ENCODE measurements at places on chromosomes 16 and 17.

DNA sequence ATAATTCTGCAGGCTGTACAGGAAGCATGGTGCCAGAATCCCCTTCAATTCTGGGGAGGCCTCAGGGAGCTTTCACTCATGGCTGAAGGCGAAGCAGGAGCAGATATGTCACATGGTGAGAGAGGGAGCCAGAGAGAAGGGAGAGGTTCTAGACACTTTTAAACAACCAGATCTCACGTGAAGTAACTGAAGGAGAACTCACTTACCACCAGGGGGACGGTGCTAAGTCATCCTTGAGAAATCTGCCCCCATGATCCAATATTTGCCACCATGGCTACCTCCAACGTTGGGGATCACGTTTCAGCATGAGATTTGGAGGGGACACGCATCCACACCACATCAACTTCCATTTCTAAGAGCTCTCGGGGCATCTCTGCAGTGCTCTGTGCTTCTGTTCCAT is 37.4 kb upstream of the GNA13 start:
- no peak for DNase-seq

DNA sequence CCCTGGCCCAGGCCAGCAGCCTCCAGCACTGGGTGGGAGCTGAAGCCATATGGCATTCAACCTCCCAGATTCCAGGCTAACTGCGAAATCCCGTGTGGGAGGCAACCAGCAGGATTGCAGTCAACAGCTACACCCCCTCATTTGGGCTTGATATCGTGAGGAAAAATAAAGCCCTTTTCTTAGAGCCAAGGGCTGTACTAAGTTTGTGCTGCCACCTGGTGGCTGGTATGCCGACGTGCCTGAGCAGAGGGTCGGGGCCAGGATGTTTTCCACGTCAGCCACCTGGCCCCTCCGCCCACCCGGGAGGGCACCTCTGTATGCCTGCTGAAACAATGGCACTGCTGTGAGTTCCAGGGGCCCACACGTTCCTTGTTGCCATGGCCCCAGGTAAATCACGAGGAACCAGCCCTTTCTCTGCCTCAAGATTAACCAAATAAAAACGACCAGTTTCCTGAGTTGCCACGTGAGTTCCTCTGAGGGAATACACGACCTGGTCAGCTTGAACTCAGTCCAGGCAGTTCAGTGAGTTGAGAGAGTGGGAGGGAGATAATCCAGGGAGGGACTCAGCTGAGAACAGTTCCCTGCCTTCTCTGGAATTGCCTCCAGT is 9.0 kb downstream of the TMEM98 start:
- peak; percentile 36 for DNase-seq

DNA sequence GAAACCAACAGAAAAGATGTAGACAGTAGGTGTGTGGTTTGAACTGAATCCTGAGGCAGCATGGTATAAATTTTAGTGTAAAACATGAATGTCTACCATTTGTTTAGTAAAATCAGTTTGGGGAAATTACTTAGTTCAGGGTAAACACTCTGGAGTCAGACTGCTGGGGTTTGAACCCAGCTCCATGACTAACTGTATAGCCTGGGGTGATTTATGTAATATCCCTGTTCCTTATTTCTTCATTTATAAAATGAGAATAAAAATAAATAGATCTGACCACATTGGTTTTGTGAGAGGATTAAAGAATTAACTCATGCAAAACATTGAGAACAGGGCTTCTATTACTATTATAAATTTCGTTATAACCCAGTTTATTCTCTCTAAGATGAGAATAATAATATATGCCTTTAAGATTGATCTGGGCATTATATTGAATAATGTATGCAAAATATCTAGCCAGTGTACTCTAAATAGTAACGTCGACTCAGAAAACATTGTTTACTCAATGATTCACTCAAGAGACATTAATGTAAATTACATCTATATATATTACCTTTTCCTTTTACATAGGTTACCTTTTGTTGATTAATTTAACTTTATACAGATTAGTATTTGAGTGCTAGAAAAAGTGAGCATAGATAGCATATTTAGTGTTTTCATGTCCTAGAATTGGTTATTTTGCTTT is 120.6 kb upstream of the KCNJ16 start:
- DNase-seq, result no peak

- no peak for DNase-seq
These were observed 11.2 kb downstream of the CACNA1G start for GRCh38 chr17:50571681-50572080.

GRCh38 chr17:43308999-43309398 is 75.2 kb upstream of the RNU2-1 start:
- DNase-seq, result no peak

- DNase-seq, result no peak
These were observed 10.0 kb downstream of the POLDIP2 start for GRCh38 chr17:28347261-28347891.

GRCh38 chr16:89401641-89402445 is 88.5 kb downstream of the ANKRD11 start:
- DNase-seq, result no peak

DNA sequence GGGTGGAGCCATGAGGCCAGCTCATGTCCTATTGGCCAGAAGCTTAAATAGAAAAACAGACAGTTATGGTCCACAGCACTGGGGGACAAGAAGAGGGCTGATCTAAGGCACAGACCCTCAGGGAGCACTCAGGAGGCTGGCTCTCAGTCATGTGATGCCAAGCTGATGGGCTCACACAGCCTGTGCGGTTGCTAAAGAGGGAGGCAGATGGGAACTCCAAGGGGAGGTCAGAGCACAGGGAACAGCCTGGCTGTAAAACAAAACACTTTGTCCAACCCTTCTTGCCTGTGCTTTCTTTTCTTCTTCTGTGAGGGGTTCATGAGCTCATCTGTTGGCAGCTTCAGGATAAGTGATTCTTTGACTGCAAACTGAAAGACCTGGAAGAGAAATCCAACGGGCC is 27.2 kb downstream of the CNTNAP1 start:
- no peak for DNase-seq

- no peak for DNase-seq
These were observed 51.9 kb downstream of the COG7 start for GRCh38 chr16:23401139-23401538.

GRCh38 chr17:79840989-79841286 is 1.7 kb upstream of the CBX4 start:
- DNase-seq, result no peak

- no peak for DNase-seq
These were observed 17.8 kb downstream of the DOC2B start for GRCh38 chr17:163514-164098.

GRCh38 chr16:74756203-74756602 is 18.4 kb downstream of the FA2H start:
- no peak for DNase-seq

DNA sequence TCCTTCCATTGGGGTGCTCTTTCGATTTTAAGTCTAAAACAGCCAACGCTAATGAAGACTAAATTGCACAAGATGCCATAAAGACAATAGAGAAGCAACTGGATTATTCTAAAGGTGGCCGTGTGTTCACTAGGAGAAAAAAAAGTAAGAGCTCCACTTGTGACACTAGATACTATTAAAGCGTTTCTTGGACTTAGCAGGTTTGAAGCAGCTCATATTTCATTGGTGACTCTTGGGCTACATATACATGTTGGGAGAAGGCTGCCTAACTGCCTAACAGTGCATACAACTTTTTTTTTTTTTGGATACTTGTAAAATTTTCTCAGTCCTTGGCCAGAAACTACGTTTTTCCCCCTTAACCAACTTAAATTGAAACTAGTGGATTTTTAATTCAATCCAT is 111.8 kb upstream of the NOG start:
- DNase-seq, result no peak

GRCh38 chr17:51261024-51261963 is 948 bp downstream of the UTP18 start:
- DNase-seq, result no peak

- no peak for DNase-seq
These were observed 705 bp upstream of the CDRT4 start for GRCh38 chr17:15468126-15468525.

DNA sequence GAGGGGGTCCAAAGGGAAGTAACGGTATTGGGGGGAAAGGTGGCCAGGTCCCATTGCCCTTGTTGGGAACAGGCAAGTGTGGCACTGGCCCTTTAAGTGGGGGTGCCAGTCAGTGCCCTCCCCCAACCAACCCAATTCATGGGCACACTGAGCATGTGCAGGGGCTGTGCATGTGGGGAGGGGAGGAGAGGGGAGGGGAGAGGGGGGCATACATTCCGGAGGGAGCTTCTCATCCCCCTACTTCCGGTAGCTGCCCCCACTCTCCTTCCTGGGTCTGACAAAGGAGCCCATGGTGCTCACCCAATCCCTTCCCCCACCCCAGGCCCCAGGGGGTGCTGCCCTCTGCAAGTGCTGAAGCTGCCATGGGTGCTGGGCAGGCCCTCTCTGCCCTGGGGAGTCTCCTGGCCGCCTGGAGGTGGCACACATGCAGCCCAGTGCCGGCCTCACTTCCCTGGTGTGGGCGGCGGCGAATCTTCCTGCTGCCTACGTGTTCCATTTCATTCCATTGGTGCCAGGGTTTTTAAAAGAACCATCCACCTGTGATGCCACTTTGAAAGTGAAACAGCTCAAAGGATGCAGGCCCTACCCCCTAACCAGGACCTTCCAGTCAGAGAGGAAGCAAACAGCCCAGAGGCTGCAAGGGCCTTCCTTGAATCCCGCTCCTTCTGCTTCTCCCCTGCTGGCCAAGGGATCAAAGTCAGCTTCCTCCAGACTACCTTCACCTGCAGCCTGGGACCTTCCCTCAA is 11.0 kb downstream of the HEXIM2 start:
- DNase-seq, result peak; percentile 28

DNA sequence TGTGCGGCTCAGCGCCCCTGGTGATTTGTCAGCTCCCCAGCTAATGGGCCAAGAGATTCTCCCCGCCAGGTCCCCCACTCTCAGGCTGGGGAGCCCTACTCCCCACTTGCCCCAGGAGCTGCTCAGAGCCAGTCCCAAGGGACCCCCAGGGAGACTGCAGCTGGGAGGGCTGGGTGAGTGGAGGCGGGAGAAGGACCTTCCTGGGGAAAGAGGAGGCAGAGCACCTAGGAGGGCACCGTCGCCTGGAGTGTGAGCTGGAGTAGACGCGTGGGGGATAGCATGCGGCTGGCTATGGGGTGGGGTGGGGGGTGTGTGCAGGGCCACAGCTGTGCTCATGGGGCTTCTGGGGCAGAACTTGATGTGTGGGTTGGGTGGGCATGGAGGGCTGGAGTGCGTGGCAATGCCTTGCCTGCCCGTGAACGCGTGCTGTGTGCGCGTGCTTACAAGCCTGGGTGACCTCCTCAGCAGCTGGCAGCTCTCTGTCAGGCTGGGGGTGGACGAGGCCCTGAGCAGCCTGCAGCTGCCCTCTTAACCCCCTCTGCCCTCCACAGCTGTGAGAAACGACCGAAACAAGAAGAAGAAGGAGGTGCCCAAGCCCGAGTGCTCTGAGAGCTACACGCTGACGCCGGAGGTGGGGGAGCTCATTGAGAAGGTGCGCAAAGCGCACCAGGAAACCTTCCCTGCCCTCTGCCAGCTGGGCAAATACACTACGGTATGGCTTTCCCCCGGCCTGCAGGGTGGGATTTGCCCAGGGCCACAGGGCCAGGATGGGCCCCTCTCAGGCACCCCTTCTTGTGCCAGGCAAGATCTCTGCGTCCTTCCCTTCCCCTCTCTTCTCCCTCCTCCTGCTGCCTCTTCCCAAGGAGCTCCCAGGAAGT is 12.9 kb downstream of the GJD3 start:
- no peak for DNase-seq

GRCh38 chr16:56384074-56384721 is 41.1 kb downstream of the AMFR start:
- no peak for DNase-seq

GRCh38 chr17:30104575-30105339 is 11.9 kb upstream of the NSRP1 start:
- DNase-seq, result peak; percentile 58

DNA sequence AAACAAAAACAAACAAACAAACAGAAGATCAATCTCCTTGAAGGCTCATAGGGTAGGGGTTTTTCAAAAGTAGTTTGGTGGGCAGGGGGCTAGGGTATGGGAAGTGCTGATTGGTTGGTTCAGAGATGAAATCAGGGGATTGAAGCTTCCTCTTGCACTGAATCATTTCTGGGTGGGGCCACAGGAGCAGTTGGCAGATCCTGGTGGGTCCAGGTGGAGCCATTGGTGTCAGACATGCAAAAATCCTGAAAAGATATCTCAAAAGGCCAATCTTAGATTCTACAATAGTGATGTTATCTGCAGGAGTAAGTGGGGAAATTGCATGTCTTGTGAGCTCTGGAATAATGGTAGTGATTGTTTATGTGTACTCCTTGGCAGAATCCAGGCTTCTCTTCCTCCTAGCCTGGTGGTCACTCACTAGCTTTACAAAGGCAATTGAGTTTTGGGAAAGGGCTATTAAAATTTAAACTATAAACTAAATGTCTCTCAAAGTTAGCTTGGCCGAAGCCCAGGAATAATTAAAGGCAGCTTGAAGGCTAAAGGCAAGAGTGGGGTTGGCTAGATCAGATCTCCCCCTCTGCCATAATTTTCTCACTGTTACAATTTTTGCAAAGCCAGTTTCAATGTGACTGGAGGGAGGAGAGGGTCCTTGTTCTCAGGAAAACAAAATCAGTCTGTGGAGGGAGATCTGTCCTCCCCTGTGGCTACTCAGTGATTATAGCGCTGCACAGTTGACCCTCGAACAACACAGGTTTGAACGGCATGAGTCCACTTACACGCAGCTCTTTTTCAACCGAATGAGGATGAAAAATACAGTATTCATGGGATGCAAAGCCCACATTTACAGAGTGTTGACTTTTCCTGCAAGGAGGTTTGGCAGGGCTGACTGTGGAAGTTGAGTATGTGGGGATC is 45.2 kb downstream of the RNF112 start:
- no peak for DNase-seq

GRCh38 chr16:27404163-27404823 is 2.3 kb downstream of the IL21R start:
- no peak for DNase-seq

DNA sequence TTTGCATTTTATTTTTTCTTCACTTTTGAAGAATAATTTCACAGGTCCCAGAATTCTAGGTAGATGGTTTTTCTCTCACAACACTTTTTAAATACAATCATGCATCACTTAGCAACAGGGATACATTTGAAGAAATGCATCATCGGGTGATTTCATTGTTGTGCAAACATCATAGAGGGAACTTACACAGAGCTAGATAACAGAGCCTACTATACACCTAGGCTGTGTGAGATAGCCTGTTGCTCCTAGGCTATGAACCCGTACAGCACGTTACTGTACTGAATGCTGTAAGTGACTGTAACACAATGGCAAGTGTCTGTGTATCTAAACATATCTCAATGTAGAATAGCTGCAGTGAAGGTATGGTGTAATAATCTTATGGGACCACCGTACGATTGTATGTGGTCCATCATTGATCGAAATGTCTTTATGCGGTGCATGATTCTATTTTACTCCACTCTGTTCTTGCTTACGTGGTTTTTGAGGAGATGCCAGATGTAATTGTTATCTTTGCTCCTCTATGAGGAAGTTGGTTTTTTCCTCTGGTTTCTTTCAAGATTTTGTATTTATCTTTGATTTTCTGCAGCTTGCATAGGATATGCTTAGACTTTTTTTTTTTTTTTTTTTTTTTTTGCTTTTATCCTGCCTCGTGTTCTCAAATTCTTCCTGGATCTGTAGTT is 35.5 kb upstream of the TMEM92 start:
- no peak for DNase-seq
